ENCODE measurements at places on chromosomes 12 and 14. TPM values are rescaled to one million over a fixed set of nuclear protein-coding genes. Genes with fewer than 3 reads are reported as not detected.

Gene TEAD4
- 8.8 TPM for total RNA-seq

Gene GPRC5A
- total RNA-seq: 49.7 TPM

Gene ANKS1B
- 0.18 TPM for total RNA-seq

Gene CCDC175
- not detected for total RNA-seq

Gene LRRC10
- not detected for total RNA-seq

Gene C1QL4
- total RNA-seq: 0.18 TPM

Gene CLBA1
- total RNA-seq: 2.2 TPM

Gene NCKAP5L
- 6.1 TPM for total RNA-seq

Gene KRT72
- total RNA-seq: not detected

Gene HOXC6
- not detected for total RNA-seq

Gene SIX6
- total RNA-seq: not detected

Gene LHX5
- not detected for total RNA-seq

Gene LGR5
- total RNA-seq: not detected

Measured in IMR-90 (cell line).